ENCODE measurements at places on chromosomes 6 and 20.

DNA sequence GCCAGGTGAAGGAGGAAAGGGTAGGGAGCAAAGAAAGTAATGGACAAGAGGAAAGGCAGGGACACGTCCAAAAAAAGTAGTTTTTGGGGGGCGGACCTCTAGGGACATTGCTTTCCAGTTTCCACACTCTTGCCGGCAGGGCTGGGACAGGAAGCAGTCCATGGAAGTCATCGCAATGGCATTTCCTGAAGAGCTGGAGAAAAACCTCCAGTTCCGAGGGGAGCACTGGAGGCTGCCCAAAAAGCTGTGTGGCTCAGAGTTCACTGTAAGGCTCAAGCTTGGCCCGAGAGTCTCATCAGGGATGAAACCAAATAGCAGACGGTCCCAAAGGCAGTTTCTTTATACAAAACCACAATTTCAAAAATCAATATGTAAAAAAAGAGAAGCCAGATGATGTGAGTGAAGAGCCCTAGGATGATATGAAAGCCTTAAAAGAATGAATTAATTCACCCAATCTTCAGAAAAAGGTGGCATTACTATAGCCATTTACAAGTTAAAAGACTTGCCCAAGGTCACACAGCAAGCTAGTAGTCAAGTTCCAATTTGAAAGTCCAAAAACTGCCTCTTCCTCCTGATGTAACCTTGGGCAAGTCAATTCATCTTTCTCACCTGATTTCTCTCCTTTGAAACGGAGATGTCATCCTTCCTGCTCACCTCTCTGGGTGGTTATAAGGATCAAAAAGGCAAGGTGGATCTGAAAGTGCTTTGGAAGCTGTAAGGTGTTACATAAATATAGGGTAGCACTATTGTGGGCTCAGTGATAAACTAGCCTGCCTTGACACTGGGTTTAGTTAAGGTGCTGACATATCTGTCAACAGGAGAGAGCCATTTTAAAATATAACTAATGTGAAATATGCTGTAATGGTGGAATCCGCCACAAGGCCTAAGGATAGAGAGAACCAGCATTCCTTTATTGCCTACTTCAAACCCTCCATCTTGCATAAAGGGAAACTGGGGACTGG, 9.1 kb downstream of the BCL2L1 start:
- peak; percentile 66 for DNase-seq

DNA sequence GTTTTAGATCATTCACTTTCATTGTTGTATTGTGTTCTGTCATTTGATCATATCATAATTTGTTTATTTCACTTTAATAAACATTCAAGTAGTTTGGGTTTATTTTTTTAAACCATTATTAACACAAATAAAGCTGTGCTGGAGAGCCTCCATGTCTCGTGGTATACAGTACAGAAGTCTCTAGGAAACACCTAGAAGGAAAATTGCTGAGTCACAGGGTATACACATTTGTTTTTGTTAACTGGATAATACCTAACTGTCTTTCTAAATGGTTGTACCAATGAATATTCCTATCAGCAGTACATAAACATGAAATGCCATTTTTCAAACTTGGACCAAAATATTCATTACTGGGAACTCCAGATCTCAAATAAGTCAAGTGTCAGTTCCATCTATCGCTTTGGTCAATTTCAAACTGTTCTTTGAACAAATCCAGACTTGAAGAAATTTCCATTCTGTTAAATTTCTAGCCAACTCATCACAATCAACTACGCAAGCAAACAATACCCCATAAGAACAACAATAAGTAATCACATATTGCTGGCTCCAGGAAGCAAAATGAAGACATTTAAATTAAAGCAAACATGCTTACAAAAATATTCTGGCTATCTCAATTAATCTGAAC, 138.1 kb downstream of the ATXN1 start:
- no peak for DNase-seq

GRCh38 chr20:18428490-18429173, 38.2 kb downstream of the DZANK1 start:
- DNase-seq, result no peak

- DNase-seq, result peak; percentile 77
Measured at GRCh38 chr20:63641146-63641791, 12.0 kb downstream of the STMN3 start.

- no peak for DNase-seq
Measured at GRCh38 chr20:46638898-46639274, 12.4 kb downstream of the SLC13A3 start.

DNA sequence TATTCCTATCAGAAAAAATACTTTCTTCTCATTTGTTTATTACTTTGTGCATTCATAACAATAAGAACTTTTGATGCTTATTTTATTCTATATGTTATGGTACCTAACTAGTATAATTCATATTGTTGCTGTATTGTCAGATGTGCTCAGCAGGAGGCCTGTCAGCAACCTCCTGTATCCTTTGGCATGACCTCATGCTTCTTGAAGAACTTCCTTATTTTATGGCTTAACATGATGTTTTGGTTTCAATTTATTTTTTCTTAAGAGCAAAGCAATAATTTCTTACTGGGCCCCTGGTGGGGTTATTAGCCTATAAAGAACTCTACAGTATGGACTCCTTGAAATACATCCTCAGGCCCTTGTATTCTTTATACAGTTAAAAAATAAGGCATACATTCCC, 17.3 kb downstream of the GGTLC1 start:
- DNase-seq, result no peak

- DNase-seq, result no peak
Measured at GRCh38 chr20:63968928-63969760, 586 bp downstream of the ZNF512B start.

Data from lower lobe of right lung (tissue), 2 donors.